ENCODE measurements at places on chromosomes 6 and 20.

GRCh38 chr6:57305107-57305506, 12.3 kb upstream of the PRIM2 start:
- no peak overlapping the region for H3K4me3 ChIP-seq
- H3K27me3 ChIP-seq: no peaks in the 10 kb centered on the region
- H3K36me3 ChIP-seq: no peaks in the 10 kb centered on the region

GRCh38 chr6:170459451-170459850, 93.7 kb downstream of the PSMB1 start:
- H3K27ac ChIP-seq: no peak overlapping the region
- H3K4me3 ChIP-seq: no peak overlapping the region
- no peaks in the 10 kb centered on the region for H3K27me3 ChIP-seq
- no peaks in the 10 kb centered on the region for H3K36me3 ChIP-seq
- no peaks in the 10 kb centered on the region for H3K4me1 ChIP-seq
- no peak for DNase-seq

GRCh38 chr6:32566957-32567356, 22.7 kb downstream of the HLA-DRB1 start:
- no peaks in the 10 kb centered on the region for H3K36me3 ChIP-seq
- H3K27ac ChIP-seq: no peak overlapping the region
- no peak overlapping the region for H3K4me3 ChIP-seq
- no peaks in the 10 kb centered on the region for H3K4me1 ChIP-seq
- H3K27me3 ChIP-seq: no peaks in the 10 kb centered on the region
- DNase-seq: no peak

GRCh38 chr6:135210632-135211305, 29.7 kb downstream of the MYB start:
- no peak for DNase-seq
- no peak overlapping the region for H3K4me3 ChIP-seq
- no peaks in the 10 kb centered on the region for H3K36me3 ChIP-seq
- H3K27me3 ChIP-seq: no peaks in the 10 kb centered on the region
- no peak overlapping the region for H3K27ac ChIP-seq
- peaks cover 37% of the 10 kb centered on the region for H3K4me1 ChIP-seq

GRCh38 chr20:37697314-37697713, 3.5 kb downstream of the CTNNBL1 start:
- H3K27me3 ChIP-seq: no peaks in the 10 kb centered on the region
- no peak overlapping the region for H3K4me3 ChIP-seq
- H3K27ac ChIP-seq: no peak overlapping the region
- DNase-seq: no peak
- peaks cover 25% of the 10 kb centered on the region for H3K4me1 ChIP-seq

All from CD4-positive, alpha-beta memory T cell (primary cell).